ENCODE measurements at places on chromosomes 16 and 17. TPM values are rescaled to one million over a fixed set of nuclear protein-coding genes. Genes with fewer than 3 reads are reported as not detected.

- DNase-seq: no peak
These were observed 25.4 kb upstream of the HELZ start for GRCh38 chr17:67270416-67270815.

CRYBA1 gene
- not detected for total RNA-seq

DNA sequence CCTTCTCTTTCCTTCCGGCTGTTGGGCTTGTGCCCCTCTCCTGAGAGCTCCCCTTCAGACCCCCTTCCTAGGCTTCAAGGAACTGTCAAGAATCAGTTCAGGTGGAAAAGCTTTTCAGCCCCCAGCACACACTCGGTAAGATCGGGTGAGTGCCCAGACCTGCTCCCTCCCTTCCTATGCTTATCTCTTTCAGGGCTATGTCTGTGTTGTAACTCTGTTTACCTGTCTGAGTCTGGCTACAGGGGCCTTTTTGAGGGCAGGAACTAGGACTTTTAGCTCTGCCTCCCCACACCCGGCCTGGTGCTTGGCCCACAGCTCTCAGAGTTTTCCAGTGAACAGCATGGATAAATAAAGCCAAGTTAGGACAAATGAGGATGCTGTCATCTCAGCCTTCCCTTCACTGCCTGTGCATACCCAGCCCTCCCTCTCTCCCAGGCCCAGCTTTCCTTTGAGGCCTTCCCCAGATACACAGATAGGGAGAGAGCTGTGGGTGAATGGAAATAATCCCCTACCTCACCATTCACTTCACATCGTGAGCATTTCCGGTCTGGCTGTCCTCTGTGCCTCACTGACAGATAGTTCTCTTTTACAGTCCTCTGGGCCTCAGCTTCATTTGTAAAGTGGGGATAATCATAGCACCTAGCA lies 5.7 kb upstream of the MRPS23 start:
- DNase-seq: no peak

DNA sequence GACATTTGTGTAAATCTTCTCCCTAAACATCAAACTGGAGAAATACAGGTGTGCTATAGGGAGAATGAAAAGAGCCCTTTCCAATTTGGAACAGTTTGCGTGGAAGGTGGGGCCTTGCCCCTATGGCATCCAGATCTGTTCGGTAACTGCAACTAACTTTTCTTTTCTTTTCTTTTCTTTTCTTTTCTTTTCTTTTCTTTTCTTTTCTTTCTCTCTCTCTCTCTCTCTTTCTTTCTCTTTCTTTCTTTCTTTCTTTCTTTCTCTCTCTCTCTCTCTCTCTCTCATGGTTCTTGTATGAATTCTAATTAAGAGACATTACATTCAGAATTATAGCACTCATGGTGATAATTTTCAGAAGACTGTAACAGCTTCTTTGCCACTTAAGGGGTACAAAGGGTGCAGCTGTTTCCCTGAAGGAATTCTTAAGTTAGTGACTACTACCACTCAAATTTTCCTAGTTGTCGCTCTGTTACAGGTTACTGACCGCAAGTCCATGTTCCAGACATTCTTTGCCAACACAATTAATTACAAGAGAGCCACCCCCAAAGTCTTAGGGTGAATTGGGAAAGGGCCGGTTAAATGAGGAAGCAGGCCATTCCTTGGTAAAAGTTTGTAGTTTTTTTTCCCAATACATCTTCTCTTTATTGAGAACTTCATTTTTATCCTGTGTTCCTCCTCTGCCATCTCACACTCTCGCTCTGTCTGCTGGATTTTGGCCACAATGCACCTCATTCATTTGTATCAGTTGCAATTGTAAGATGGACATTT lies 69.8 kb downstream of the KSR1 start:
- DNase-seq: no peak

- DNase-seq: no peak
These were observed 12.1 kb downstream of the SCNN1G start for GRCh38 chr16:23194497-23195221.

ALOX15 gene
- 4.5 TPM for total RNA-seq

DNA sequence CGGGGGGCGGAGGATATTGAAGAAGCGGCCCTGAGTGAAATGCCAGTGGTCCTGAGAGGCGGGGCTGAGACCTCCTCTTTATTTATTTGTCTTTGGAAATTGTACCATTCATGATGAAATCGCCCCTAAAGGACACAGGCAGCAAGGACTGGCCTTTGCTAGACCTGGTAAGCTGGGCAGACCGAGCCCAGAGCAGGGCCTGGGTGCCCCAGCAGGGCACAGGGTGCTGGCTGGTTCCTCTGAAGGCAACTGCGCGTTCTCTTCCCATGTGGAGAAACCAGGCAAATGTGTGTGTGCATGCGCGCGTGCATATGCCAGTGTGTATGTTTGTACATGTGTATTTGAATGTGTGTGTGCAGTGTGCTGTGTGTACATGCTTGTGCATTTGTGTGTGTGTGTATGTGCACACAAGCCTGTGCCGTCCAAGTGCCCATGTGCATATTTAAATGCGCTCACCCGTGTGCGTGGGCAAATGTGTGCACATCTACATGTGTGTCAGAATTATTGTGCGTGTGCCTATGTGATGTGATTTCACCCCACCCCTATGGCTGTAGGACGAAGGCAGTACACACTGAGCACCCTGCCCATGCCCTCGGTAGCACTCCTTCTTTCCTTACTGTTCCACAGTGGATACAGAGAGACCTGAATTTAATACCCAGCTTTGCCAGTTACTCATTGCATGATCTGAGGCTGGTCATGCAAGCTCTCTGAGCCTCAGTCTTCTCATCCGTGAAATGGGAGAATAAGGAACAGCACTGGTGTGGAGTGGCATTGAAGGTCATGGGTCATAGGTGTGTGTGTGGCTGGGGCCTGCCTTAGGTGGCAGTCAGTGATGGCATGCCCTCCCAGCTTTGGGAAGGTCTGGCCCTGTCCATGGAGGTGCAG lies 105.2 kb downstream of the CMIP start:
- no peak for DNase-seq

DNA sequence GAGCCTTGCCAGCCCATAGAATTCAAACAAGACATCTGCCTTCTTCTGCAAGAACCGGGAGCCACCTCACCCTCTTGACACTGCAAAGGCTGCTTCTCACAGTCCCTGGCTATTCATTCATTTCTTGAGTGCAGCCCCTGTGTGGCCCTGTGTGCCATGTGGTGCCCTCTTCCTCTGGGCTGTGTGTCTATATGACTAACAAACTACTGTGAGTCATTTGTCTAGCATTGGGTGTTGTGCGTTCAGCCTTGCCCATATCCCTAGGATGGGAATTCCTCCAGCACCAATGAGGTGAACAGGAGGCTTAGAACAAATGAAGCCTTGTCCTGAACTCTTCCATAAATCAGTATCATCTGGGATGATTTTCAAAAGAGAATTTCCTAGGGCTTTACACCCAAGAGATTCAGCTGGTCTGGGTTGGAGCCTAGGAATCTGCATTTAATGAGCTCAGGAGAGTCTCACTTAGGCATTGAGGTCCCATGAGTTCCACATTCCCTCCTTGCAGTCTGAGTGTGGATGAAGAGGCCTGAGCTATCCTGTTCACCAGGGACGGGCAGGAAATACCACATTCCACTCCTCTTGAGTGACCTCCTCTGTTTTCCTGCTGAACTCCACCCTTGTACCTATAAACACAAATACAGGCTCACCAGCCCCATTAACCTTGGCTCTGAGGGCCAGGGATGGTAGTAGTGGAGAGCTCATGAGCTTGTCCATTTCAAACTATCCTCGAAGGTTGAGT lies 308.7 kb upstream of the N4BP1 start:
- no peak for DNase-seq

Data from left ventricle myocardium superior (tissue), 1 donor.